Suppressor macrophage treated with lipopolysaccharide for 1 hour (primary cell): ENCODE measurements at places on chromosomes 11 and 22.

DNA sequence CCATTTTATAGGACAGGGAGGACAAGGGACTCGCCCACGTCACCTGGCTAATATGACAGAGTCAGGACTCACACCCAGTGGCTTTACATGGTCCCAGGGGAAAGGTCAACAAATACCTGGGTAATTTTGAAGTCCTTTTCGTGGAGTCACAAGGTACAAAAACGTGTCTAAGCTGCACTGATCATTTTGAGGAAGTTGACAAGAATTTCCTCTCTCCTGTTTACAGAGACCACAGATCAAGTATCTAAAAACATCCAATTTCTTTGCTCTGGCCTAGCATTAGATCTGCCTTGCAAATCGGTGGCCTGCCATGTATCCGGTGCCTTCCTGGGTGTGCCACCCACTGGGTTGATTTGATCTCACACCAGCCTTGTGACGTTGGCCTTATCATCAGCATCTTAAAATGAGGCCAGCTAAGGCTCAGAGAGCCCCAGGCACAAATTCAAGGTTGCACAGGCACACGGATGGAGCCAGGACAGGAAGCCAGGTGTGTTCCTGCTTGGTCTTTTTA is 17.6 kb downstream of the GDPD5 start:
- DNase-seq: no peak

DNA sequence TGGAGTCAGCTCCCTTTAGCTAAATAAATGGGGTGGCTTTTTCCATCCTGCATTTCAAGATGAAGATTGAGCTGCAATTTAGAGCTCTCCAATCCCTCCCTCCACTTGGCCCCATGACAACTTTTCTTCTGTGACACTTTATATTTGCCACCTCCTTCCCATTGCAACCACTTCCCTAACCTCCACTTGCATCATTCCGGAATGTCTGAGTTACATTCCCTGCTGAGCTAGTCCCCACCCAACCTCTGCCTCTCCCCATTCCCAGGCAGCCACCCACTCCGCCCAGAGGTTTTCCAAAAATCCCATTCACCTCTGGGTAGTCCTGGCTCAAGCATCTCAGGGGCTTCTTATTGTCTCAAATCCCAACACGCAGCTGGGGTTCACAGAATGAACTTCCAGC is 24.7 kb downstream of the PC start:
- DNase-seq: peak; percentile 24

DNA sequence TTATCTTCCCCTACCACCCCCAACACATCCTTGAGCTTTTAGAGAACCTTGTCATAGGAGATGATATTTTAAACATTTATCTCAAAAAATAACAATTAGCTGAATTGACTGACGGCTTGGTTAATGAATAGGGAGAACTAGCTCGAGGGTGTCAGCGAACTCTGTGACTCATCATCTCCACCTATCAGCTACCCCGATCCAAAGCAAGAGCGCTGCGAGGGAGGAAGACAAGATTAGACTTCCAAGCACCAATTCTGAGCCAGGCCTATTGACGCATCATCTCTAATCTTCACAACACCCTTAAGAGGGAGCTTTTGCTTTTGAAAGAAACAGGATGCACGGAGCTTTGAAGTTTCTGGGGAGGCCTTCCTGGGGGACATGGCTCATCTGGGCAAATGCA is 51.0 kb upstream of the GALNT18 start:
- DNase-seq: no peak

DNA sequence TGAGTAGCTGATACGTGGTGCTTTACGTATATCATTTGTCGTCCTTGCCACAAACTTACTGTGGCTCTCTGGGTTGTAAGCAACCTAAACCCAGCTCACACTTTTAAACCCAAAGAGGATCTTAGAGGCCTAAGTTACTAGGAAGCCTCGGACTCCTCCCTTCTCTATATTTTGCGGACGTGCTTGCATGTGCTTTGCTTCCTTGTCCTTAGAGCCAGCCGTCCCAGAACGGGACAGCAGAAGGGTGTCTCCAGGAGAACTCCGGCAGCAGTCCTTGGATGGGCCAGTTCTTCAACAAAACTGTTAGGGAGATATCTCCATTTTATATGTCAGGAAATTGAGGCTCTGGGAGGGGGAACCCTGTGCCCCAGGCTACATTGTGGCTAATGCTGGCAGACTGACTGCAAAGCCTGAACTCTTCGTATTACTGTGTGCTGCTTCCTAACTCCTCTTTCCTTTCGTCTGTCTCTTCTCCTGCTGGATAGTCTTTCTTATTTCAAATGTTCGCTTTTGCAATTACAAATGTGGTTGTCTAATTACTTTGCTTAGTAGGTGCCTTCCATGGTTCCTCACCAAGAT is 33.8 kb downstream of the TNRC6B start:
- DNase-seq: peak; percentile 45

DNA sequence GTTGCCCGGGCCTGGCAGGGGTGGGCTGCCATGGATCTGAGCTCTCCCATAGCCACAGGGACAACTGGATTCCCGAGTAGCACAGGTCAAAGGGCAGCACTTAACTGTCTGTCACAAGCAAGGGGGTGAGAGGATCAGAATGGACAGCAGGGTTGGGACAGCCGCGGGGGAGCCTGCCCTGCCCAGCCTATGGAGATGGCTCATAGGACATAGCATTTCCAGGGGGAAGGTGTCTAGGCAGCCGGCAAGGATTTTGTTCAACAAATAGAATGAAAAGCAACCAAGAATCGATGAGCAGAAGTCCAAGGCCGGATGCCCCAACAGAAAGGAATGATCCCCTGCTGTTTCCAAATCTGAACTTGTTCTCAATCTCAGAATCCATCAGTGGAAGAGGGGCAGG is 92.9 kb downstream of the RPS6KA4 start:
- no peak for DNase-seq

GRCh38 chr11:61816736-61817455 is at the start of gene FADS1:
FADS1 (minus strand) TSS chr11:61817003; CDS start chr11:61816929, 74 bp downstream.
- DNase-seq: peak; percentile 99

DNA sequence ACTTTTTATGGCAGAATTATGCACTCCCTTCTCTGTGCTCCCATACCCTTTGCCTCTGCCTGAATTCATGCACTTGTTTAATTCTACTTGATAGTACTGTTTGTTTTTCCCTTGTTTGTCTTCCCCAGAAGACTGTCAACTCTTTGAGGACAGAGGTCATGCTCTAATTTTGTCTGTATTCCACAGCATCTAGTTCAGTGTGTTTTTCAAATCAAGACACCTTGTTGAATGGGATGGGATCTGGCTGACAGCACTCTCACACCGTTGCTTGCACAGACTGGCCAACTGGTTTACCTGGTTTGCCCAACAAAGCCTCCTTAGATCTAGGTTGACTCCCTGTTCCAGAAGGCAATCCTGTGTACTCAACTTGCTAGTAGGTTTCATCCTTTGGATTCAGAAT is 121.2 kb upstream of the TIMP3 start:
- no peak for DNase-seq

- peak; percentile 91 for DNase-seq
These were observed 2.3 kb downstream of the LSP1 start for GRCh38 chr11:1854949-1855885.

GRCh38 chr11:9895006-9895405 is 231.1 kb downstream of the SWAP70 start:
- no peak for DNase-seq

DNA sequence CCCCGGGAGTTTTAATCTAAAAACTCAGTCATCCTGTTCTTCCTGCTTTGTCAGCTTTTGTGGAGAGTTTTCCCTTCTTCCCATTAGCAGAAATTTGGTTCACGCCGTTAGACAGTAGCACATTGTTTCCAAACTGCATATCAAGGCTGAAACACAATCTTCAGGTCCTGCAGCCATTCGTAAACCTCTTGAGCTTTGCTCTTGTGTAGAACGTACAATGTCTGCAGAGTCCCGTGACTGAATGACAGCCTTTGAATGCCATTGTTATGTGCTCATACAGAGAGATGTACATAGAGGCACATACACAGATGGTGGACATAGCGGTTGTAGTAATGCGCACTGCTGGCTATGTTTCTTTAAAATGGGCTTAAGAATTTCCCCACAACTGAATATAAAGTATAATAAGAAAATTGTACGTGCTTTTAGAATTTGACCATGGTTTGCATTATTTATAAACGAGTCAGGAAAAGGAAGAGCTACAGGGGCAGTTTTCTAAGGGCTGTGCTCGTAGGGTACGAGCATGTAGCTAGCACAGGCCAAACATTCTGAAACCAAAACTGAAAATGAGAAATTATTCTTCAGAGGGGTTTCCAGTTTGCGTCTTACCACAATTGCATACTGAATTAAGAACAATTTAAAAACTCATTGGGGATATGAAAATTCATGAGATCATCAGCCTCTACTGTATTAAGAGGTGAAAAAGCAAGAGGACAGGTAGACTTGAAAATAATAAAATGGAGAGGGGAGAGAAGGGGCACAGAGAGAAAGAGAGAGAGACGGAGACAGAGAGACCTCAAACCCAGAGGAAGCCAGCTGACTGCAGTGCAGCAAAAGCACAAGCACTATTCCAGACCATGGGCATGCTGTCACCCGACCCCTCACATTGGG is 310.1 kb downstream of the CADM1 start:
- DNase-seq: no peak

GRCh38 chr11:132064987-132065620 is 694.7 kb downstream of the NTM start:
- peak; percentile 54 for DNase-seq

DNA sequence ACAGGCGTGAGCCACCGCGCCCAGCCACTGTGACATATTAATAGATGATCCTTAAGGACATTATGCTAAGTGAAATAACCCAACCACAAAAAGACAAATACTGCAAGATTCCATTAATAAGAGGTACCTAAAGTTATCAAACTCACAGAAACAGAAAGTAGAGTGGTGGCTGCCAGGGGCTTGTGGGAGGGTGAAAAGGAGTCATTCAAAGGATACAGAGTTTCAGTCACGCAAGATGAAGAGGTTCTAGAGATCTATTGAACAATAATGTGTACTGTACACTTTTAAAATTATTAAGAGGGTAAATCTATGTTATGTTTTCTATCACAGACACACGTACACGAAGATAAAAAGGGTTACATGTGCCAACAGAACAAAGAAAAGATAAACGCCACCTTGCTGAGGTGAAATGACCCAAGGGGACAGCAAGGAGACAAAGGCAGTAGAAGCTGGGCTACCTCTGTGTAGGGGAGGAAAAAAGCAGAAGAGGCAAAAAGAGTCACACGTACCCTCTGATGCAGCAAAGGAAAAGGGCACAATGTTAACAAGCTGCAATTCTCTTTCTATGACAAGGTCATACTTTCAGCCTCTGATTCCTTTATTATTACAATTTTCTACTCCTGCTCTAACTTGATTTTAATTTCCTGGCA is 65.3 kb downstream of the AMBRA1 start:
- peak; percentile 27 for DNase-seq

- no peak for DNase-seq
These were observed 322.7 kb upstream of the ISX start for GRCh38 chr22:34743110-34743751.

DNA sequence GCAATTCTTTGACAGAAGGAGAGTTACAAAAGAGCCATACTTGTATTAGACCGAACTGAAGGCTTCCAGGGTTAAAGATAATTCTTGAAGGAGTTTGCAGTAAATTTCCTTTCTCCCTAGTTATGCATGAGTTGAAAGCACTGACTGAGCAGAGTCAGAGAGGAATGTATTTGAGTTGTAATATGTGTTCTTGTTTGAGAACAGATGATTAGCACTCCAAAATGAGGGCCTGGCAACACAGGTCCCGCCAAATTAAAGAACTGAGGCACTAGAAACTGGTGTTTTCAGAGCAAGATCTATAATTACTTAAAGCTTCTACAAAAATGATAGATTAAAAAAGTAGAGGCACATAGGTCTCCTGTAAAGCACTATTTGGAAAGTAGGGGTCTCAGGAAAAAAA is 970.4 kb downstream of the OPCML start:
- no peak for DNase-seq

GRCh38 chr11:111541254-111542061 is 938 bp downstream of the LAYN start:
- DNase-seq: peak; percentile 41
